ENCODE measurements at places on chromosomes 1 and 21.

DNA sequence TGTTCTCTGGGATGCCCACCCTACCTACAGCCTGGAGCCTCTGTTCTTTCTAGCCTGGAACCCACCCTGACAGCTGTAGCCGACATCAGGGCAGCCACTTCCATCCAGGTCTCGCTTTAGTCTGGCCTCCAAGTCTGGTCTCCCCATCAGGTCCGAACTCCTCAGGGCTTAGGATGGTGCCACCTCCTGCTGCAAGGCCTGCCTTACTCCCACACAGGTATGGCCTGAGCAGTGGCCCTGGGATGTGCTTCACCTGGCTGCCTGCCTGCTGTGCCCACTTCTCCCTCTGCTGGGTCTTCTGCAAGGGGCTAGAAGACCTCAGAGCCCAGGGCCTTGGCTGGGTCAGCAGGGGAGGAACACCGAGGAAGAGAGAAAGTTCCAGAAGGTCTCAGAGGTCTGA, 35.7 kb upstream of the MAGOH start:
- no peak for DNase-seq

GRCh38 chr1:228494970-228495853, 8.0 kb downstream of the RNF187 start:
- no peak for DNase-seq

DNA sequence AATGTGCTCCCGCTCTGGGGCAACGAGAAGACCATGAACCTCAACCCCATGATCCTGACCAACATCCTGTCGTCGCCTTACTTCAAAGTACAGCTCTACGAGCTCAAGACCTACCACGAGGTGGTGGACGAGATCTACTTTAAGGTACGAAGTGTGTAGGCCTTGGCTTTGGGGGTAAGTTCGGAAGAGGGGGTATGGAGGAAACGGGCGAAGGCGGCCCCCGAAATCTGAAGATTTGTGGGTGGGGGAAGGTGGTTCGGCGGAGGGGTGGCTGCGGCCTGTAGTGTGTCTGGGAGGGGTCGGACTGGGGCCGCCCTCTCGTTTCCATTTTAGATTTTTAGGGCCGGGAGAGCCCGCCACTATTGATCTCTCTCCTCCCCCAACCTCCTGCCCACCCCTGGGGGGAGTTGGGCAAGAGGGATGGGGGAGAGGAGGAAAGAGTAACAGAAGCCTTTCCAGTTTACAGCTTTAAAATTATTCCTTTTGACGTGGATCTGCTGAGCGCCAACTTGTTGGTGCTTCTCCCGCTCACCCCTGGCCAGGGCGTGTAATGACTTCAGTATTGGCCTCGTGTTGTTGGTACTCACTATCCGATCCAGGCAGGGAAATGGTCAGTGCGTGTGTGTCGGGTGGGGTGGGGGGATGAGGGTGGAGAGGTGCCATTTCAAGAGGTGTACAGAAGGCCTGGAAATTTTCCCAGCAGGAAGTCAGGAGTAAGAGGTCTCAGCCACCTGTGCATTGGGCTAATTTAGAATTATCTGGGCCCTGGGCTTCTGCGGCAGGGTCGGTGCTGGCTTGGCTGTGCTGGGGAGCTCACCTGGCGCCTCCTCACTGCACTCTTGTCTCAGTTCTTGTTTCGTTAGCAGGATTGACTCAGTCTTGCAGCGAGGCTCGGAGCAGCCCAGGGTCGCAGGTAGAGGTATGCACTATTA, 880 bp downstream of the PRPF38B start:
- DNase-seq = no peak

DNA sequence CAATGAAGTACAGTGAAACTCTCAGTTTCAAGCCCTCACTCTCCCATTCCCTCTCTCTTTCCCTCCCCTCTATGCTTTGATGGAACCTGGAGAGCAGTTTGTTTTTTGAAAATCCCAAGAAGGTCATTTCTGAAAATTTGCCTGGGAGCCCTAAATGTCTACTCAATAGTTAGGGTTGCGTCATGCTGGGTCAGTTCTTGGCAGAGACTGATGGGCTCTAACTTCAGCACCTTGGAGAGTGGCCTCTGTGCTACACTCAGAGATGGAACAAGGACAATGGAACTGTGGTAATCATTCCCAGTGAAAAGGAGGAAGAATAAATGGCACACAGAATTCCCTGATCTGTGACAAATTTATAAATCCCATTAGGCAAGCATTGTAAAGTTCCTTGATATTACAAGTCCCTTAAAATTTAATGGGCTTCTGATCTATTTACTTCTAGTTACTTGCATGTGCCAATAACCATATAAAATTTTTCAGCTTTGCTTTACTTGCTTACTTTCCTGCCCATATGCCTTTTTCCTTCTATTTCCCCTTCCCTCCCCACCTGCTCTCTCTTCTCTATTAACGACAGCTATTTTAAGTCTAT, 182.9 kb upstream of the KCND3 start:
- no peak for DNase-seq

DNA sequence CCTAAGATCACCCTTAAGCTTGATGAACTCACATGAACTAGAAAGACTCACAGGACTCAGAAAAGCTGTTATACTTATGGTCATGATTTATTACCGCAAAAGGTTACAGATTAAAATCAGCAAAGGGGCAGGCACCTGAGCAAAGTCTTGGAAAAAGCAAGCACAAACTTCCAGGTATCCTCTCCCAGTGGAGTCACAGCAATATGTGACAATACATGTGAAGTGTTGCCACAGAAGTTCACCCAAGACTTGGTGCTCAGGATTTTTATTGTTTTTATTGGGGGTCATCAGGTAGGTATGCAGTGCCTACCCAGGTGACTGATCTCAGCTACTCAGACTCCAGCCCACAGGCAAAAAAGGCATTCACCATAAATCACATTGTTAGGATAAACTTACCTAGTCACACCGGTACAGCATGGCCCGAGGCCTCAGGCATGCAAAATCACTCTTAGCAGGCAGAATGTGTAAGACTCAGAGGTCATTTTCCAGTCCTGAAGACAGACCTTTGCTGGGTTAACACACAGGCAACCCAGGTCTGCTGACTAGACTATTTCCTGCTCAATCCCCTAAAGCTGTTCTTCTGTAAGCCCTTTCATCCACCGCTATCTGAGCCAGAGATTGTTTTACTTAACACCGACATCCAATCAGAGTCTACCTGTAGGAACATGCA, 55.6 kb downstream of the SSX2IP start:
- no peak for DNase-seq

GRCh38 chr21:22351076-22351475, 1352.9 kb downstream of the NCAM2 start:
- DNase-seq = no peak

GRCh38 chr1:207305489-207305873, 16.0 kb upstream of the CD55 start:
- no peak for DNase-seq

DNA sequence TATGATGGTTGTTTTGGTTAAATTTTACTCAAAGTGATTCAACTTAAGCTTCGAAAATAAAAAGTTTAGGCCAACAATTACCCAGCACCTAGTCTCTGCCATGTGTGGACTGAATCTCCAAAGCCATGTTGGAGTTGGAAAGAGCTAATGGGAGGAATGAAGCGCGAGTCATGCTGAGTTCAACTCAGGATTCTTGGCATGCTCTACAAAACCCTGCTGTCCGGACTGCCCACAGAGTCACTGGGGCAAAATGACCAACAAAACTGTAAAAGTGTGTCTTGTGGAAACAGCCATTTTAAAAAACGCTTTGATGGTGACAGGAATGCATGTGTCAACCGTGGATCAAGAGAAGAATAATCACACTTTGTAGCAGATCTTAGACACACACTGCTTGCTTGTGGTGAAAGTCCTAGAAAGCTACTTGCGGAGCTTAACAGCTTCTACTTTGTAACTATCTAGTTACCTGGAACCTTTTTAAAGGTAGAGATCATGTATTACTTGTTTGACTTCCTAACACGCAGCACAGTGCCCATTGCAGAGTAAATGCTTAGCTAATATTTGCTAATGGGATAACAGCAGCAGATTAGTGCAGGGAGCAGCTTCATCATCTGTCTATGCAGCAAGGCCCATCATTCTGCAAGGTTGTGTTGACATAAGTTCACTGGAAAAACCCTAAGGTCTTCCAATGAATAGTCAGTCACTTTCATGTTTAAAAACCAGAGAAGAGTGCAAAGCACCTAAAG, 7.0 kb upstream of the GBP6 start:
- DNase-seq = no peak

GRCh38 chr1:55203064-55203463, 12.1 kb downstream of the USP24 start:
- no peak for DNase-seq

- DNase-seq = no peak
Measured at GRCh38 chr1:229870381-229870780, 196.7 kb upstream of the GALNT2 start.

DNA sequence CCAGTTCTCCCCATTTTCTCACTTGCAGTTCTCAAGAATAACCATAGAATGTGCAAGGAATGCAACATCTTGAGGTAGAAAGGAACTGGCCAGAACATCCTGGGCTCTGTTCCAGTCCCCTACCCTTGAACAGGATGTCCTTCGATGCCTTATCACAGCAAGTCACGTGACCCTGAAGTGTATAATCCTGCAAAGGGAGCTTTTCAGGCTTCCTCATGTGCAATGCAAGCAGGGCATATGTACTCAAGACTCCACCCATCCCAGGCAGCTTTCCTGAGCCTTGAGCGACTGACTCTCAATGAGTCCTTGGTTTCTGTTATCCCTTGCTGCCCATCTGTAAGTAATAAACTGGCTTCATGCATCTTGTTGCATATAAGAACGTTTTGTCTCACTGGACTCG, 311.0 kb downstream of the MRPL39 start:
- DNase-seq = no peak

DNA sequence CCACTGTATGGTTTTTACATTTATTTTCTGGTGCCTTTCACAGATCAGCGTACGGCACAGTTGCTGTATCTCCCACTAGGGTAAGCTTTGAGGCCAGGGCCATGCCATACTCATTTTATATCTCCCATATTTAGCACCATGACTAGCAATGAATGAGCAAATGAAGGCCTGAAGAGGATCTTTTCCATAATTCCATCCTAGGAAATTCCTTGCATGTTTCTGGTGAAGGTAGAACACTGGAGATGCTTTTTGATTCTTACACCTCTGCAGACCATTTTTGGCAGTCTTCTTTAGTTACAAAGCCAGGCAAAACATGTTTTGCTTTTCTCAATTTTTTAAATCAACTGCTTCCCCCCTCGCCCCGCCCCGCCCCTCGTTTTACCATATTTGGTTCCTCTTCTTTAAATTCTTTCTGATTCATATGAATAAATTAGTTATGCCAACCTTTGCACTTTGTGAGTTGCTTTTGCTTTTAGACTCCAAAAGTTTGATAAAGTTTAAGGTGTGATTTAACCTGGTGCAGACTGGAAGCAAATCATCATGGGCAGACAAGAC, 78.9 kb upstream of the AK4 start:
- DNase-seq = no peak

DNA sequence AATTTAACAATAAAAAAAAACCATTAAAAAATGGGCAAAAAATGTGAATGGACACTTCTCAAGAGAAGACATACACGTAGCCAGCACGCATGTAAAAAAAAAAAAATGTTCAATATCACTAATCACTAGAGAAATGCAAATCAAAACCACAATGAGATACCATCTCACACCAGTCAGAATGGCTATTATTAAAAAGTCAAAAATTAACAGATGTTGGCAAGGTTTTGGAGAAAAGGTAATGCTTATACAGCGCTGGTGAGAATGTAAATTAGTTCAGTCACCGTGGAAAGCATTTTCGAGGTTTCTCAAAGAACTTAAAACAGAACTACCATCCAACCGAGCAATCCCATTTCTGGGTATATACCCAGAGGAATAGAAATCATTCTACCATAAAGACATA, 1091.5 kb upstream of the B3GALT2 start:
- no peak for DNase-seq

DNA sequence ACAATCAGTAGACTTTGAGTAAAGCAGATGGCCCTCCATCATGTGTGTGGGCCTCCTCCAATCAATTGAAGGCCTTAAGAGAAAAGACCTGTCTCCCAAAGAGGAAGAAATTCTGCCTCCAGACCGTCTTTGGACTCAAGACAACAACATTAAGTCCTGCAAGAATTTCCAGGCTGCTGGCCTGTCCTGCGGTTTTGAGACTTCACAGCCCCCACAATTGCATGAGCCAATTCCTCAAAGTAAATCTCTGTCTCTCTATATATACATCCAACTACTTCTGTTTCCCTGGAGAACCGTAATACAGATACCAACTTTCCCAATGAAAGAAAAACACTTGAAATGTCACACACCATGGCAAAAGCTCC, 16.4 kb downstream of the REG4 start:
- no peak for DNase-seq
